ENCODE measurements at places on chromosomes 13 and 19.

GRCh38 chr19:18223860-18224524, 2.2 kb downstream of the PDE4C start:
- peak; percentile 49 for DNase-seq

- DNase-seq: no peak
Observed at GRCh38 chr13:105798541-105798940, 736.9 kb downstream of the EFNB2 start.

DNA sequence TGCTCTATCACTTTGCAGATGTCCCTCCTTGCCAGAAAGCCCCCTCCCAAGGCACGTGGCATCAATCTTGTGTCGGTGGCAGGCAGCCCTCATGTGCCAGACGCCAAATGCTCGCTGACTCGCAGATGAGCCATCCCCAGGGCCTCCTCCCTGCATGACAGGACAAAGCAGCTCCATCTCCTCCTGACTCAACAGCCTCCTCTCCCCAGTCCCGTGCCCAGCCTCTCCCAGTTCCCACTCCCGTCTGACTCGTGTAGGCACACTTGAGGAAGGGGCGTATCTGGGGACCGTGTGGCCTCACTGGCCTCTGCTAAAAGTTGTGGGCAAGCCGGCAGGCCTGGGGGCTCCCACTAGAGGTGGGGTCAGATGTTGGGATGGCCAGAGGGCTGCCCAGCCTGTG, 133.6 kb downstream of the STK24 start:
- peak; percentile 72 for DNase-seq

- DNase-seq: no peak
Observed at GRCh38 chr13:30332456-30333143, 25.2 kb upstream of the KATNAL1 start.

- DNase-seq: no peak
Observed at GRCh38 chr13:83100237-83100636, 782.0 kb downstream of the SLITRK1 start.

GRCh38 chr13:46595136-46595884, 42.3 kb downstream of the LRCH1 start:
- peak; percentile 45 for DNase-seq

DNA sequence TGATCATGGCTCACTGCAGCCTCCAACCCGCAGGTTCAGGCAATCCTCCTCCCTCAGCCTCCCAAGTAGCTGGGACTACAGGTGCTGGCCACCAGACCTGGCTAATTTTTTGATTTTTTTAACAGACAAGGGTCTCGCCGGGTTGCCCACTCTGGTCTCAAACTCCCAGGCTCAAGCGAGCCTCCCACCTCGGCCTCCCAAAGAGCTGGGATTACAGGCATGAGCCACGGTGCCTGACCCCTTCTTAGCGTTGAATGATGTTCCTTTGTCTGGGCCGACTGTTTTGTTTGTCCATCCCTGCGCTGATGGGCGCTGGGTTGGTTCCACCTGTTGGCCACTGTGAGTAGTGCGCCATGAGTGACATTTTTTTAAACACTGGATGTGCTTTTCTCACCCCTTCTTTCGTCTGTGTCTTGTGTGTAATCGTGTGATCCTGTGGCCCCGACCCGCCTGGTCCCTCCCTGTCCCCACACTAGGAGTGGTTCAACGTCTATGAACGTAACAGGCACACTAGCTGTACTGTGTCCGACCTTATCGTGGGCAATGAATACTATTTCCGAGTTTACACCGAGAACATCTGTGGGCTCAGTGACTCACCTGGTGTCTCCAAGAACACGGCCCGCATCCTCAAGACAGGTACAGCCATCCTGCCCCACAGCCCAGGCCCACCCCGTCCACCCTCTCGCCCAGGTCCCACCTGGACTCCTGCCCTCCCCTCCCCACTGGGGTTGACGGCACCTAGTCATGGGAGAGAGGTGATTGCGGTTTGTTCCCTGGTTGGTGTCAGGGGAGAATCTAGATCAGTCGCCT, 15.0 kb upstream of the EMC10 start:
- DNase-seq: peak; percentile 53

GRCh38 chr13:44104197-44104490, 224.4 kb downstream of the LACC1 start:
- no peak for DNase-seq

DNA sequence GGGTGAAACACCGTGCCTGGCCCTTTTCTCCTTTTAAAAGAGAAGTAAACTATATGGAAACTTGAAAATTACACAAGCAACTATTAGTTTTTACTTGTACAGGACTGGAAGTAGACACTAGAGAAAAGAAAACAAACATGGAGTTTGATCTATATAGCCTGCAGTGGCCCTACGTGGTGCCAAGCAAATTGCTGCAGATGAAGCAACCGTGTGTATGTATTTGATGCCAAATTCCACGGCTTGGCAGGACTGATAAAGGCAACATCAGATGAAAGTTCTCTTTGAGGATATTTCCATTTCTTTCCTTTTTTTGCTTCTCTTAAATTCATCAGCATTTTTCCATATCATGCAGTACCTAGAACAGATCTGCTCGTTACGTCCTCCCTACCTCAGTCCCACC, 49.8 kb downstream of the ATP8A2 start:
- no peak for DNase-seq

DNA sequence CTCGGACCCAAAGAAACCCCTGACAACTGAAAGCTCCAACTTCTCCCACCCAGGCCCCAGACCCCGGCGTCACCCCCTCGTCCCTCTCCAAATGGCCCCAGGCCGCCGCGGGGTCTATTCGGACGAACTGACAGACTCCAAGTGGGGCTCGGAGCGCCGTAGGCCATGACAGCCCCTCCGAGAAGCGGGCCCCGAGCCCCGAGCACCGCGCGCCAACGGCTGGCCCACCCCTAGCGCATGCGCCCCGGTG, 360 bp downstream of the DDX39A start:
- DNase-seq: no peak

GRCh38 chr19:48295458-48295857, 25.6 kb downstream of the ZNF114 start:
- DNase-seq: no peak

- DNase-seq: peak; percentile 78
Observed at GRCh38 chr19:49442771-49443365, 1.5 kb upstream of the SLC17A7 start.

- no peak for DNase-seq
Observed at GRCh38 chr13:32267836-32268439, 47.2 kb downstream of the ZAR1L start.

DNA sequence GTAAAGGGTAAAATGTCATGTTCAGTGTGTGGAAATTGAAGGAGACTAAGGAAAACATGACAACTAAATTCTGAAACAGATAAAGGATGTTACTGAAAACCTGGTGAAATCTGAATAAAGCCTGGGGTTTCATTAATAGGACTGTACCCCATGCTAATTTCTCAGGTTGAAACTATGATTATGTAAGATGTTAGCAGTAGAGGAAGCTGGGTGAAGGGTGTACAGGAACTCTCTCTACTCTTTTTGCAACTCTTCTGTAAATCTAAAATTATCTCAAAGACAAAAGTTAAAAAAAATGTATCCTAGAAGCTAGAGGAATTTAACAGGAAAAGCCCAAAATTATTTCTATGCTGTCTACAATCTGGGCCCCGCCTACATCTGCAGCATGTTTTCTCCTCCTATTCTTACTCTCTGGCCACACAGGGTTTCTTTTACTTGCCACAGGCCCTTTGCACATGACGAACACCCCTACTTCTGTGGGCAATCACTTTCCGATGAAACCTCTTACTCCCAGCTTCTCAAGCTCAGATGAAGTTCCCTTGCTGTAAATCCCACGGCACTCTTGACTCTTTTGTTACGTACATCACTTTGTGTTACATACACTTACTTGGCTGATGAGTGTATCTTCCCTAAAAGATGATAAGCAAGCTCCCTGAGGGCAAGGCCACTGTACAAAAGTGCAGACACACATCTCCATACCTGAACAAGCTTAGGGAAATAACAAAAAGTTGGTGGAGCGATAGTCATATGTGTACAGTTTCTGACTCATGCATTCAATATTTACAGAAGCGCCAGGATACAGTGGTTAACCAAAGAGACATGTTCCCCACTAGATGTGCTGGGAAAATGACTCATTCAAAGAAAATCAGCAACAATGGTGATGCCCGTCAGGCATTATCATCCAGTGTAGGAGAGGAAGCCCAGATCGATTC, 32.6 kb downstream of the RUBCNL start:
- DNase-seq: peak; percentile 94

DNA sequence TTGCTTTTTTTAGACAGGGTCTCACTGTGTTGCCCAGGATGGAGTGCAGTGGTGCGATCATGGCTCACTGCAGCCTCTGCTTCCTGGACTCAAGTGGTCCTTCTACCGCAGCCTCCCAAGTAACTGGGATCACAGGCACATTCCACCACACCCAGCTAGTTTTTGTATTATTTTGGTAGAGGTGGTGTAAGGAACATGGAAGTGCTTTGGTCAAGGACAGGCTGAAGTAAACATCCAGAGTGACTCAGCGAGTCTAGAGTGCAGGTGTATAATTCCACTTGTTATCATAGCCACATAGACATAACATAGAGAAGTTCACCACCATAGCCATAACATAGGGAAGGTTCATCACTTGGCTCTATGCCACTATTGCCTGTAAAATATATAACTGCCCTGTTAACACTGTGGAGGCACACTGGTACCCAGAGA, 98.6 kb downstream of the RBM26 start:
- peak; percentile 17 for DNase-seq

DNA sequence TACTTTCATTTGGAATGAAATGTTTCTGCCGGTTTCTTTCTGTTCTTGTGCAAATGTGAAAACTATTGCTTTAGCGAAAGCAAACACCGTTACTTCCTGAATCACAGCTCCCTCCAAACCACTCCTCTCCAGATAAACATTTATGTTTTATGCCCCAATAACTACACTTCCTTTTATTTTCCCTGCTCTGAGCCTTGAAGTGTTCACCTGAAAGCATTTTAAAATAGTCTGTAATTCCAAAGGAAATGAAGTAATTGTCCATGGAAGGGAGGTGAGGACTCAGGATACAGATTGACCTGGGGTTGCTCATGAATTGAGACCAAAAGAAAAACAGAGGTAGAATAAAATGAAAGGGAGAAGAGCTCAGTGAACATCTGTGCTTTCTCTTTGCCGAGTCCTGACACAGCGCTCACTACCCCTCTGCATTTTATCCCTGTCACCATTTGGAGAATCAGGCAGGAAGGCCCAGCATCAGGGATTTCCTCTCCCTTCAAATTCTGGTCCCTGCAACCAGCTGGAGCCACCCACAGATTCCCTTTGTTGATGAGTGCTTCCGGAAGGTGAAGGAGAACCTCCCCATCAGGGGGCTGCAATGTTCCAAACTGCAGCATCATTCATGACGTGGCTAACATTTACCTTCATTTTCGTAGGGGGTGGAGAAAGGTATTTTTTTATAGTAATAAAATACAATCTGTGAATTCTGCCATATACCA, 171.9 kb downstream of the ITGBL1 start:
- peak; percentile 37 for DNase-seq

- DNase-seq: peak; percentile 82
Observed at GRCh38 chr13:86563308-86563707, 764.1 kb upstream of the SLITRK6 start.

DNA sequence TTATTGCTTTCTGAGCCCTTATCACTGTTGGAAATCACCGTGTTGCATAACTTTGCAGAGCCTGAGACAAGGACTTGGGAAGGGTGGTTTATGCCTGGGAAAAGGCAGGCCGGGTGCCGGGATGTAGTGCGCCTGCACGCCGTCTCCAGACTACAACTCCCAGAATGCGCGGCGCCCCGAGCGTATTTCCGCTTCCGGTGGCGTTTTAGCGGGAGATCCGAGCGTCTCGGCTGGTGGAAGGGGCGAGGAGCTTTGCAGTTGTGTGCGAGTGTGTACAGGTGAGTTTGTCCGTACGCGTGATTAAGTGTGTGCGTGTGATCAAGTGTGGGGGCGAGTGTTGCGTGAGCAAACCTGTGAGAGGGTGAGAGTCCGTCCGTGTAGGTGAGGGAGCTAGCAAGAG, 75.4 kb downstream of the PEG3 start:
- no peak for DNase-seq

DNA sequence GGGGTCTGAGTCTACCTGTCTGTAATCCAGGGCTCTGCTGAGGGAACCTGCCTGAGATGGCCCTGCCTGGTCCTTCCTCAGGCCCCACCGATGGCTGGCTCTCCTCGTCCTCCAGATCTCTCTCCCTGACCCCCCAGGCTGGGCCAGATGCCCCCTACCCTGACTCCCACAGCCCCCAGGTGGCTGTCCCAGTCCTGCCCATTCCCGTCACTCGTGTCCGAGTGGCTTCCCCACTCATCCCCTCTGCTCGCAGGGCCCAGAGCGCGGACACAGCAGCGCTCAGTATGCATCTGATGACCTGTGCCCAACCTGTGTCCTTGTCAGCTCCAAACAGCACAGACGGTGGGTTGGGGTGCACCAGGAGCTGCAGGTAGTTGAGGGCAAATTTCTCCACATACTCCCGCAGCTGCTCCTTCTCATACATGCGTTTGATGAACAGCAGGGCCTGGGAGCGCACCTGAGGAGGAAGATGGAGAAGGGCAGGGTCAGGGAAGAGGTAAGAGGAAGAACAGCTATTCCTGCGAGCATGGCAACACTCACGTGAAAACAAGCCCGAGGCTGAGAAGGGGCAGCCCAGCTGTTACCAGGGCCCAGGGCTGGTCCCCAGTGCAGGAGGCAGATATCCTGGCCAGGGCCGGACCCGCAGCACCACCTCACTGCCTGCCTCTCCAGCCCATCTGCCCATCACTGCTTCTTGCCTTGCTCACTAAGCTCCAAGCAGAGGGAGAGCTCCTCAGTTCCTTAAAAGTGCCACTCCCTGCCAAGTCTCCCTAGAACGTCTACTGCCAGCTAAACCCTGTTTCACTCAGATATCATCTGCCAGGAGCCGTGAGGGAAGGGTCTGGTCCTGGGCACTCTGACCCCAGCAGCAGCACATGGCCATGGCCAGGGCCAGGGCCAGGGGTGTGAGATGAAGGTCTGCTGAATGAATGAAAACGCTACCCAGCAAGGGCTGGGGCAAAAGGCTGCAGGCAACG, 11.1 kb upstream of the RSPH6A start:
- no peak for DNase-seq

DNA sequence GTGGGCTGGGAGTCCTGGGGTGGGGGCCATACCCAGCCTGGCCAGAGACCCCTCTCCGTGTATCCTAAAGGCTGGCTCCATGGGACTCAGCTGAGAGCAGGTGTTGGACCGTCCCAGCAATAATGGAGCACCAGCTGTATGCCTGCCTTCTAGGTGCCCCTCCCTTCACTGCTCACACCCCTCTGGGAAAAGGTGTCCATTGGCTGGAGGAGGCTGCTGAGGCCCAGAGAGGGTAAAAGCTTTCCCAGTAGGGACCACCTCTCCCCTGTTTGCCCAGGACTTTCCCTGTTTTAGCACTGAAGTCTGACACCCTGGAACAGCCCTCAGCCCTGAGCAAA, 3.3 kb upstream of the RAX2 start:
- no peak for DNase-seq

GRCh38 chr13:35978607-35979316, 152.4 kb downstream of the DCLK1 start:
- peak; percentile 69 for DNase-seq

- no peak for DNase-seq
Observed at GRCh38 chr19:13604902-13605586, 98.8 kb upstream of the CACNA1A start.

GRCh38 chr13:50359041-50359367, 343.8 kb downstream of the KCNRG start:
- no peak for DNase-seq
